Hematopoietic multipotent progenitor cell treated with erythropoietin and hydrocortisone succinate and interleukin-3 and kit ligand, for 4 days (in vitro differentiated cells): ENCODE measurements at places on chromosomes 6 and 20.

DNA sequence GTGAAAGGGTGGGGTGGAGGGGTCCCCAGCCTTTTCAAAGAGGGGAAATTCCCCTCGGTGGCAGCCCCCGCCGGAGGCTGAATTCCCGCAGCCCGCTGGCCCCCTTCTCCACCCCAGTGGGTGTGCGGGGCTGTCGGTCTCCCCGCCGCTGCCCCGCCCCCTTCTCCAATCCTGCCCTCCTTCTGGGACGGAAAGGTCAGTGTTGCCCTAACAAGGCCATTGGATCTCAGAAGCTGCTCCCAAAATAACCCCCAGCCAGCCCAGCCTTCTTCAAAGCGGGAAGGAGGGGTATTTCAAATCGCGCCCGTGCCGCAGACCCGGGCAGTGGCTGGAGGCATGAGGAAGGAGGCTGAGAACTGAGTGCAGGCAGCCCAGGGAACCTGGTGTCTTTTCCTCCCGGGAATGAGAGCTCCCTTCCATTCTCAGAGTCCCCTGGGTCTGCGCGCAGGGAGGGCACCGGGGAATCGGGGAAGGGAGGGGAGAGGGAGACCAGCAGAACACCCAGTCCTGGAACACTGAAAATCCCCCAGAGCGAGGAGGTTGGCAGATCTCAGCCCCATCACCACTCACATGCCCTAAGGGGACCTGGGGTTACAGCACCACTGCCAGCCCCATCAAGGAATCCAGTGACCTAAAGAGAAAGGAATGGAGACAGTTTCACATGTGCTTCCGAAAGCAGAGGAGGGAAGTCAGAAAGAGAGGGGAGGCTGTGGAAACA is at the start of gene JPH2:
Gene JPH2, minus strand, starts transcription at position 135 of the 718 bp plus-strand sequence. CDS start 483 bp downstream, outside the sequence.
- DNase-seq, result no peak

DNA sequence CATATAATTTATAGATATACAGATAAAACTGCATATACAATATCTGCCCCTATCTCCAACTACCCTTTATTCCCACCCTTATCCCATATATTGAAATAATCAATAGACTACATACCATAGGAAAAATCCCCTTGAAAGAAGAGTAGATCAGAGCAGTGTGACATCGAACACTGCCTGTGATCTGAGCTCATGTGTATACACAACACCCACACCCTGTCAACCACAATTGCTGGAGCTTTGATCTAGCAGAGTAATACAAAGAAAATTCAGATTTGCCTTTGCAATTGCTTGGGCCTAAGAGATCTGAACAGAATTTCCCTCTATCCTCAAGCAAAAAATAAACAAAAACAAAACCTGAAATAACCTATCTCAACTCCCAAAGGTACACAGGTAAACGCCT is 119.3 kb downstream of the ASCC3 start:
- DNase-seq, result no peak

- no peak for DNase-seq
Measured at GRCh38 chr6:42163981-42164380, 9.2 kb upstream of the GUCA1A start.

DNA sequence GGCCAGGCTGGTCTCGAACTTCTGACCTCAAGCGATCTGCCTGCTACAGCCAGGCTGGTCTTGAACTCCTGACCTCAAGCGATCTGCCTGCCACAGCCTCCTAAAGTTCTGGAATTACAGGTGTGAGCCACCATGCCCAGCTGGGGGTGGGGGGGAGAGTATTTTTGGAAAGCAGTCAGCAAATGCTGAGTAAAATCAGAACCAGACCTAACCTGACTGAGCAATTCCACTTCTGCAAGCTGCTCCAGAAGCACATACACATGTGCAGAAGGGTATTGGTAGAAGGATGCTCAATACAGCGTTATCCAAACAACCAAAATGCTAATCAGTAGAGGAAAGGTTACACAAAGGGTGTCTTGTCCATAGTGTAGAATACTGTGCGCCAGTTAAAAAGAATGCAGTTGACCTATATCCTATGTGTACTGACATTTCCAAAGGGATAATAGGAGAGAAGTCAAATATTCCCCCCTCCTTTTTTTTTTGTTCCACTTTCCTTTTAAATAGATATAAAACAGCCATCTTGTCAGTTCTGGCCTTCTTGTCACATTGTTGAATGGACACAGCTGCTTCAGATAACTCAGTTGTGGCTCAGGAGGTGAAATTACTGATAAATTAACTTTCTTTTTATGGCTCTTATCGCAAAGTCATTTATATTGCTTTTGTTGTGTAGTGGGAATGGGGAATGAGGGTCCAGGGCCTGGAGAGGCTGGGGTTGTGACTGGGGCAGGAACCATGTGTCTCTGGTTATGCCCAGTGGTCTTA is 74.6 kb downstream of the DTD1 start:
- DNase-seq, result no peak

- no peak for DNase-seq
Measured at GRCh38 chr6:134060491-134061106, 8.2 kb upstream of the SLC2A12 start.
